ENCODE measurements at places on chromosomes 6 and 20. TPM values are rescaled to one million over a fixed set of nuclear protein-coding genes. Genes with fewer than 3 reads are reported as not detected.

DNA sequence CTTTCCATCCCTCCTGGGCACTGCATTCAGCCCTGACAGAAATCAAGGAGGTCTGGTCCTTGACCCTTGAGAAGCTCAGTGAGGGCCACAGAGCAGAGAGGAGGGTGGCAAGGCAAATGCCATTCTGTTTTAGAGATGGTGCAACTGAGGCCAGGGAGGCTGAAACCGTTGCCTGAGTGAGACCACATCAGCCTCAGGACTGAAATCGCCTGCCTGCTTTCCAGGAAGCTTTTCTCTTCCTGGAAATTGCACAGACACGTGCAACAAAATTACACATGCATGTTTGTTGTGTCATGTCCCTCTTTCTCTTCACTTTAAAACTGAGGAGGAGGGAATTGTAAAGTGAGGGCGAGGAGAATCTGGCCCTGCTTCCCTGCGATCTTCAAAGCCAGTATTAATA lies 113.7 kb upstream of the PDE10A start:
- no peak for DNase-seq

DNA sequence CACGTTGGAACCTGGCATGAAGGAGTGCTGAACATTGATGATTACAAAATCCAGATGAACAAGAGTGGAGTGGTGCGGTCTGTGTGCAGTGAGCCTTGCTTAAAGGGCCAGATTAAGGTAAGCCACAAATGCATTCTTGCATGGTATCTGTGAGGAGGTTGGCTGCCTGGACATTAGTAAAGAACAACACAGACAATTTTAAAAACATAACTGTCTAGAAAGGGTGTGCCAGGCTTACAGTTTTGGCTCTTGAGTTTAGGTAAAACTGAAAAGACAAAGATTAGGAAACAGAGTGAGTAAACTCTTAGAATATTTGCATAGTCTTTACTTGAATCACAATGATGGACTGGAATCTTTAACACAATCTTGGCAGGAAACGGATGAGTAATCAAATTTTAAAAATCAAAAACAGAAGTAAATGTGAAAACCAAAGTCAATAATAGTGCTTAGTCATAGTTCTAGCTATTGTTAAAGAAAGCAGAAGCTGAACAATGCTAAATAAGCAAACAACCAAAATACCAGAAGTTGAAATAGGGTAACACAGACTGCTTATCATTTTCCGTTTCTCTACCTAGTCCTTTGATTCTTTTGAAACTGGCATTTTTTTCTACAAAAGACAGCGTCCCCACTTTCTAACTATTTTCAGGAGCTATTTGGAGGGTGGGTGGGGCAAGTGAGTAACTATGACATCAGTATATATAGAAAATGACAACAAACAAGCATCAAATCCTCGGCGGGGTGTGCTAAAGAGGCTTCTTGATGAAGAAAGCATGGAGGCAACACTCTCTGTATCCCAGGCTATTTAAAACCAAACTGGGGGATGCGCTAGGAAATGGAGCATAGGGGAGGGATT lies 185.8 kb upstream of the RAB32 start:
- no peak for DNase-seq

DNA sequence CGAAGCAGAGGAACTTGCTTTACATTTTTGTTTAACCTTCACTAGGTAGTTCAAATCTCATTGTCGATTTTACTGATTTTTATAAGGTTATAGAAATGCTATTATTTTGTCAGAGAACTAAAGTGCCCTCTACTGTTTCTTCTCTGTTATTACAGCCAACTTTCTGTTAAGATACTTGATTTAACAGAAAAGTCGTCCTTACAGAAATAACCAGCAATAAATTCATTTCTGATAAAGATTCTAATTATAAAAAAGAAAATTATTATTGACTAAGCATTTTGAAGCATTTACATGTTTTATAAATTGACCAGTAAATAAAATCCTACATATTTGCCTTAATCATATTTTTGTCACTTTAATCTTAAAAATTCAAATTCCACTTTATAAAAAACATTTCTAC lies 60.8 kb downstream of the OGFRL1 start:
- no peak for DNase-seq

The HTR1B gene
- not detected for total RNA-seq

- DNase-seq = no peak
Measured at GRCh38 chr6:11535801-11536230, 1.7 kb upstream of the TMEM170B start.

The GLP1R gene
- total RNA-seq = 1.3 TPM

DNA sequence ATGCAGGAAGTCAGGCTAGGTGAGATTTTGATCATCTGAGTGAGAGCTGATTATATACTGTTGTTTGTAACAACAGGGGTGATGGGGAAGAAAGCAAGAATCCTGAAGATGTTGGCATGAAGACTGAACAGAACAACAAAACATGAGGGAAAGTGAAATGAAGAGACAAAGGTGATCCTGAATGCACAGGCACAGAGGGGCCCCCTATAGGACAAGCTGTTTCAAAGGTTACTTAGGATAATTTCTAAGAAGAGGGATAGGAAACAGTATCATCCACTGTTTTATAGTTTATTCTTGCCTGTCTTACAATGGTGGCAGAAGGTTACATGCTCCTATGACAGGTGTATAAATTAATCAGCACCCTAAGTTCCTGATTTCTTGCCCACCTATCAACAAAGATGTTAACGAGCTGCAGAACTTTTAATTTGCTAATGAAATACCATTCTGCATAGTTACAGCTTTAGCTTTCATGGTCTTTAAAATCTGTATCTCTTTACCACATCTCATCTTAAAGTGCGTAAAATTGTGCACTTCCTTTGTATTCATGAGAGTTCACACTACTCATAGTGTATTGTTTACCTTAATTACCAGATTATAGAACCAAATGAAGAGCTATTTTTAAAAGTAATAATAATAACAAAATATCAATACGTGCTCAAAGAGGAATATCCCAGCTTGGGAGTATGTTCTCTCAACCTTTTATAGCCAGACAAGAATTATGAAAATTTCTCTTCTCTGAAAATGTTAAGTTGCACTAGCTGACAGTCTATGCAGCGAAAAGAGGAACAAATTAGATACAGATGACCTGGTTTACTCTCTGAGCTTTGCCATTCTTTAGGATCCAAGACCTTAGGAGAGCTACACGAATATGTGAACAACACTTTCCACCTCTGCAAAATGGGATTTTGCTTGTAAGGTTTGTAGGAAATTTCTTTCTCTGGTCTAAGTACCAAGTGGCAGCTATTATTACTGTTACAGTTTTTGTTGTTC lies 192.5 kb downstream of the EDN1 start:
- no peak for DNase-seq

The CYP21A2 gene
- total RNA-seq = 0.88 TPM

The KHDRBS2 gene
- total RNA-seq = 0.19 TPM

DNA sequence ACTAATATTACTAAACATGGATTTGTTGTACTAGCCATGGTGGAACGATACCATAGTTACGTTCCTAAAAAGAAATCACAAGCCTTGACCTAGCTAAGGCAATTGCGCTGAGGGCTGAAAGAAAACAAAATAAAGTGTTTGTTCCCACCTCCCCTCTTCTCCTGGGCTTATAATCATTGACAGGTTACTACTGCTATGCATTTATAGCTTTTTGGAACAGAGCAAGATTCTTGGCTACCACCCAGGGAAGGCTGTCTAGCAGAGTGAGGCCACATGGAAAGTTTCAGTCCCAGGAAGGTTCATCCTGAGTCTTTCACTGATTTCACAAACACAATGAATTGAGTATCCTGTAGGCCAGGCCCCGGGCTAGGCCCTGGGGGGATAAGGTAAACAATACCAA lies 84.6 kb downstream of the TMEM170B start:
- peak; percentile 61 for DNase-seq

GRCh38 chr6:135318738-135319469 lies 137.8 kb downstream of the MYB start:
- no peak for DNase-seq

The PSORS1C1 gene
- total RNA-seq = 5.5 TPM

The OR2J3 gene
- not detected for total RNA-seq

- no peak for DNase-seq
Measured at GRCh38 chr20:29325304-29325640, 1932.2 kb upstream of the DEFB115 start.

- no peak for DNase-seq
Measured at GRCh38 chr6:43738877-43739641, 31.0 kb upstream of the VEGFA start.

The WFDC2 gene
- 24.7 TPM for total RNA-seq

GRCh38 chr6:98957450-98957849 lies 9.7 kb upstream of the FBXL4 start:
- peak; percentile 81 for DNase-seq

DNA sequence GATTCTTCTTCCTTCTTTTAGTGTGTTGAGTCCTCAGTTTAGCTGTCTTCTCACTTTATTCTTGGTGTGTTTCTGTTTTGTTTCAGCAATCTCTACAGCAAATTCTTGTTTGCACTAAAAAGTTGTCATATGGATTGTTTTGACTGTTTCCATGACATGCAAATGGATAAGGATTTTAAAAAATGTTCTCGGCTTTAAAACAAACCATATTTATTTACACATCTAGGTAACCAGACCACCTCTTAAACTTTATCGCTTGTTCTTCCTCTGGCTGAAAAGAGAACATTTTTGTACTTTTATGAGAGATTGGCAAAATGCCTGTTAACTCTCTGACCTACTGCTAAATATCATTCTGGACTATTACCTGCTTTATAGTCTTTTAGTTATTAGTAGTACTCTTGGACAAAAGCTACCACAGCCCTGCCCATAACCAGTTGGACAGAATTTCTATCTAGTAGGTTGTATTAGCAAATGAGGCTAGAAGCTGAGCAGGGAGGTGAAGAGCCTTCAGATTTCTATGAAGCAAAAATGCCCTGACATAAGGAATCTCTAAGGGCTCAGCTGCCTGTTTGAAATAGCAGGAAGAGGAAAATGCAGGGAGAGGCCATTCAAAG lies 268.3 kb downstream of the CD109 start:
- no peak for DNase-seq

The LINC00237 gene
- total RNA-seq = 0.32 TPM

The SOBP gene
- 1.6 TPM for total RNA-seq

DNA sequence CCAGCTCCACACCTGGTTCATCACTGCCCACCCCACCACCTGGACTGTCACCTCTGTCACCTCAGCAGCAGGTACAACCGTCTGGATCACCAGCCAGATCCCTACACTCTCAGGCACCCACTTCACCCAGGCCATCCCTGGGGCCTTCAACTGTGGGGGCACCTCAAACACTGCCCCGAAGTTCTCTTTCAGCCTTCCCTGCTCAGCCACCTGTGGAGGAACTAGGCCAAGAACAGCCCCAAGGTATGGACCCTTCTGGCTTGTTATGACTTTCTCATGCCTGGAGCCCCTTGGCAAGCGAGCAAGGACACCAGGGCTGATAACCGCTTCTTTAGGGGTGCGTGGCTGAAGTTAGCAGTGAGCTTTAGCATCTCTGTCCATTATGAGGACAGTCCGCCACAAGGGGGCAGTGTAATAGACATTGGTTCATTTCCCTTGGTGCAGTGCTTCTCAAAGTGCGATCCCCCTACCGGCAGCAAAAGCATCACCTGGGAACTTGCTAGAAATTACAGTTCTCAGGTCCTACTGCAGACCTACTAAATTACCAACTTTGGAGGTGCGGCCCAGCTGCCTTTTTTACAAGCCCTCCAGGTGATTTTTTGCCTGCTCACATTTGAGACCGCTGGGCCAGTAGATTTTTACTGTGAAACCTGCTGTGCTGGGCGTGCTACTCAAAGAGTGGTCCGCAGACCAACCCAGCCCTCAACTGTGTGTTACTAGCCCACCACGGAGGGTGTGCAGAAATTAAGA lies 32.5 kb downstream of the PNPLA1 start:
- peak; percentile 95 for DNase-seq

DNA sequence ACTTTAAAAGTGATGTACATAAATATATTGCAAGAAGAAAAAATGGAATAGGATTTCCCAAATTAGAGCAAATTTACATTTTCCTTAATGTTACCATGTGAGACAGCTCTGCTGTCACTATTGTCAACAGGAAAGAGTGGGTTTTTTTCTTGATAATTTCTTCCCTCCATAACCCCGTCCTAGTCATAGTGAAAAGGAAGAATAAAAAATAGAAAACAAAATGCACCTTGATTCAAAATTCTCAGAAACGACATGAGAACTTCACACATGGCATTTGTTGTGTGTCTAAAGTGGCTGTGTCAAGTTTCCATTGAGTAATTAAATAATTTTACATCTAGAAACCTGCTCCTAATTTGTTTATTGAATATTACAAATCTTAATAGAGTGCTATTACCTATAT lies 945.2 kb upstream of the SLC35B3 start:
- DNase-seq = no peak
